Endothelial cell of umbilical vein (primary cell): ENCODE measurements at places on chromosomes 16 and 17. TPM values are rescaled to one million over a fixed set of nuclear protein-coding genes. Genes with fewer than 3 reads are reported as not detected.

GRCh38 chr16:89013111-89013510 is 36.1 kb upstream of the CBFA2T3 start:
- DNase-seq: no peak

- DNase-seq: peak; percentile 2
Observed at GRCh38 chr17:49910094-49910857, 58.7 kb upstream of the DLX4 start.

DNA sequence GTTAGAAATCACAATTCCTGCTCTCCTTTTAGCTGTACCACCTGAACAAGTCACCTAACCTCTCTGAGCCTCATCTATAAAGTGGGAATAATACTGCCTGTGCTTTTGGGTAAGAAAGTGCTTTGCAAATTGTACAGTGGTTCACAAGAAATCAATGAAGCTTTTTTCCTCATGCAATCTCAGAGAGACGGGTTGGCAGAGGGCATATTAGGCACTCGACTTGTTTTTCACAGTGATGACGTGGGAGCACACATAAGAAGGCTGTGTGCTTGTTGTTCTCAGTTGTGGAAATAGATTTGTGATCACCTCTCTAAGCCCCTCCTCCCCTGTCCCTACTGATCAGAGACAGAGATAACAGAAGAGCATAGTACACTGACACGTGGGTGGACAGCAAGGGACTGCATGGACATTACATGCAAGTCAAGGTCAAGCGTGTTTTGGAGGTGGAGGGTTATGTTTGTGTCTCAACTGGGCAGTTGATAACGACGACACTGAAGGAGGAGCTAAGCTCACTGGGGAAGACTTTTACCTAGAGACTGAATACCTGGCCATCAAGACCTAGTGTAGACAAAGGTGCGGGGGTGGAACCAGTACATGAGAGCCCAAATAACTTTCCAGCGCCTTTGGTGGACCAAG is 1.7 kb upstream of the GPT2 start:
- no peak for DNase-seq

DNA sequence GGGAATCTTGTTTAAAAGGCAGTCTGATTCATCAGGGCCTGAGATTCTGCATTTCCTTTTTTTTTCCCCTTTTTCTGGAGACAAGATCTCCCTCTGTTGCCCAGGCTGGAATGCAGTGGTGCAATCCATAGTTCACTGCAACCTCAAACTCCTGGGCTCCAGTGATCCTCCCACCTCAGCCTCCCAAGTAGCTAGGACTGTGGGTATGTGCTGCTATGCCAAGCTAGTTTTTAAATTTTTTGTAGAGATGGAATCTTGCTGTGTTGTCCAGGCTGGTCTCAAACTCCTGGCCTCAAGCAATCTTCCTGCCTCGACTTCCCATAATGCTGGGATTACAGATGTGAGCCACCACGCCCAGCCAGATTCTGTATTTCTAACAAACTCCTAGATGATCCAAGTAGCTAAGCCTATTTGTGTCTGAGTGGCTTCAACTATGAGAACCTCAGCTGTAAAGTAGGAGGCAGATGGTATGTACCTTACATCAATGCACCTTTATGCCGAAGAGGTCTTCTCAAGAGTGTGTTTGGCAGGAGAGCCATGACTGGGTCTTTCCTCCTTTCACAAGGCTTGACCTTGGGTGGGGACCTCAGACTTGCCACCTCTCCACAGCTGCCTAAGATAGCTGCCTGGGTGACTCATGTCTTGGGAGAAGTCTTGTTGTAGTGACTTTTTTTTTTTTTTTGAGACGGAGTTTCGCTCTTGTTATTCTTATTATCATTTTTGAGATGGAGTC is 10.9 kb downstream of the LDAF1 start:
- no peak for DNase-seq

- no peak for DNase-seq
Observed at GRCh38 chr17:74474043-74474792, 7.8 kb downstream of the CD300A start.

- DNase-seq: peak; percentile 77
Observed at GRCh38 chr17:4945176-4945943, 3.0 kb downstream of the PFN1 start.

- no peak for DNase-seq
Observed at GRCh38 chr16:49725651-49726050, 130.3 kb downstream of the ZNF423 start.

DNA sequence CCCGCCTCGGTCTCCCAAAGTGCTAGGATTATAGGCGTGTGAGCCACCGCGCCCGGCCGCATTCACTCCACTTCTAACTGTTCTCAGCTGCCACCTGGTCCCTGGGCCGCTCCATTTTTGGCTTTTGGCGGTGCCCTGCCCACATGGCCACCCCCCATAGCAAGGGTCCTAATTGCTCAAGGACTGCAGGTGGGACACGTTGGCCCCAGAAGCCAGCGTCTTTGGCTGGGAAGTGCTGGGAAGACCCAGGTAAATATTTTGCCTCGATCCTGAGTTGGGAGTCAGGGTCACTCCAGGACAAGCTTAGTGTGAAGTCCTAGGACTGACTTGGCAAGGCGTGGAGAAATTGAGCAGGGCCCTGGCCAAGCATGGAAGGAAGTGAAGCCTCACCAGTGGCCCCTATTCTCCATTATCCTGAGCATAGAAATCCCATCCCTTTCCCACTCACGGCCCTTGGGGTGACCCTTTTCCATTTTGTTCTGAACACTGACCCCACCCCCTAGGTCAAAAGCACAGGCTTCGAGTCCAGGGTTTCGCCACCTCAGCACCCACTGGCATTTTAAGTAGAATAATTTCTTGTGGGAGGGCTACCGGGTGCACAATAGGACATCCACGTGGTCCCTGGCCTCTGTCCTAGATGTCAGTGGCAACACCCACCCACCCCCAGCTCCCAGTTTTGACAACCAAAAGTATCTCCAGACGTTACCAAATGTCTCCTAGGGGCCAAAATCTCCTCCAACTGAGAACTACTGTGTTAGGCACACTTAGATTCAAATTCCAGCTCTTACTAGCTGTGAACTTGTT is 5.9 kb upstream of the WDR81 start:
- DNase-seq: no peak

GRCh38 chr17:76135810-76136188 is 5.2 kb downstream of the FOXJ1 start:
- DNase-seq: no peak

GRCh38 chr17:76262732-76263344 is 2.3 kb upstream of the UBALD2 start:
- DNase-seq: peak; percentile 41

DNA sequence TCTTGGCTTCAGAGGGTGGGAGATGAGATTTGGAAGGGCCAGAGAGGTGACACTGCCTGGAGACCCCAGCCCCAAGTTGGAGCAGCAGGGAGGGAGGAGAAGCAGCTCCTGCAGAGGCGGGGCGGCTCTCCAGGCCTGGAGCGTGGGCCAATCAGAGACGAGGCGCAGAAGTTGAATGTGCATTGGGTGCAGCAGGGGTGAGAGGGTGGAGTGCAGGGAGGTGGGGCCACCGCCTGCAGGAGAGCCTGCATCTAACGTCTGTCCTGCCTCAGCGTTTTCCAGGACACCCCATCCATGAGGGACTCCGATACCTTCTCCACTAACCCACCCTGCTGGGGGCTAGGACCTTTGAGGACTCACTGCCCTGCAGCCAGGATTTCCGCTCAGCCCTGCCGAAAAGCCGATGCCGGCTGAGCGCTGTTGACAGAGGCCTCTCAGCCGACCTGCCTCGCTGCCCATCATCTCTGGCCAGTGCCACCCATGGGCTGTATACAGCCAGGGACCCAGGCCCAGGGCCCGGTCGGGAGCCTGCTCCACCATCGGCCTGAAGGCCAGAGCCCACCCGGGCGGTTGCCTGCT is 146.2 kb downstream of the ENGASE start:
- no peak for DNase-seq

- peak; percentile 59 for DNase-seq
Observed at GRCh38 chr17:76492989-76493501, 8.2 kb downstream of the RHBDF2 start.

GRCh38 chr17:48100160-48100559 is 1.1 kb downstream of the CBX1 start:
- no peak for DNase-seq

DNA sequence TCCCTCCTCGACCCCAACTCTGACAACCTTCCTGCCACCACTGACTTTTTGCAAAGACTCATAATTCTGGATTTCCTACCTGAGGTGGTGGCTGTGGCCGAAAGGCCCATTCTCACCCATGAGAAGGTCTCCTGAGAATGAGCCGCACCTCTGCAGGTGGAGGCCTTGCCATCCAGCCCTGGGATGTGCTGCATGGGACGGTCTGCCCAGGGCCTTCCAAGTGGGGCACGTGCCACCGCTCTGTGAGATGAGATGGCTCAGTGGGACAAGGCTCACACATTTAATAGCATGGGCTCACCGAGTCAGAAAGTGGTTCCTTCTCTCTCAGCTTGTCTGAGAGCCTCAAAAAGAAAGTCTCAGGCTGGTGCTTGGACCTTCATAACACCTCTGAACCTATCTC is 112.8 kb downstream of the AMFR start:
- DNase-seq: no peak

- peak; percentile 62 for DNase-seq
Observed at GRCh38 chr17:48023400-48024148, 14.0 kb downstream of the COPZ2 start.

GRCh38 chr16:35177851-35178250 is 1718.4 kb downstream of the TP53TG3F start:
- DNase-seq: no peak

DNA sequence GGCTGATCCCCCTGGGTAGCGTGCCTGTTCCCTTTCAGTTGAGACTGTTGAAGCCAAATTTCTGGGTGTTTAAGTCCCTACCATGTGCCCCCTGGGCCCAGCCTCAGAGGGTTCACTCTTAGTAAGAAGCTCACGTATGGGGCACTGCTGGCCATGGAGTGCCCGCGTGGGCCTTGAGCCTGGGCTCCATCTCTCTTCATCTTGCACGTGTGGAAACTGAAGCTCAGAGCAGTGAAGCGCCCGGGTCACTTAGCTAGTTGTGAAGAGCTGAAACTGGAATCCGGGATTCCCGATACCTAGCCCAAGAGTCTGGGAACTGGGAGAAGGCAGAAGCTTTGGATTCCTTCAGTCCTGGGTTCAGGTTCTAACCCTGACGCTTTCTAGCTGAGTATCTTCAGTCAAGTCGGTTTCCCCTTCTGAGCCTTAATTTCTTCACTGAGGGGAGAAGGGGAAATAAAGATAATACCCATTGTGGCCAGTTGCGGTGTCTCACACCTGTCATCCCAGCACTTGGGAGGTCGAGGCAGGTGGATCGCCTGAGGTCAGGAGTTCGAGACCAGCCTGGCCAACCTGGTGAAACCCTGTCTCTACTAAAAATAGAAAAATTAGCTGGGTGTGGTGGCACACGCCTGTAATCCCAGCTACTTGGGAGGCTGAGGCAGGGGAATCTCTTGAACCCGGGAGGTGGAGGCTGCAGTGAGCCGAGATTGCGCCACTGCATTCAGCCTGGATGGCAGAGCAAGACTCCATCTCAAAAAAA is 103.9 kb downstream of the OR1D5 start:
- no peak for DNase-seq

GRCh38 chr17:58084317-58084981 is 1.2 kb downstream of the DYNLL2 start:
- DNase-seq: peak; percentile 32

DNA sequence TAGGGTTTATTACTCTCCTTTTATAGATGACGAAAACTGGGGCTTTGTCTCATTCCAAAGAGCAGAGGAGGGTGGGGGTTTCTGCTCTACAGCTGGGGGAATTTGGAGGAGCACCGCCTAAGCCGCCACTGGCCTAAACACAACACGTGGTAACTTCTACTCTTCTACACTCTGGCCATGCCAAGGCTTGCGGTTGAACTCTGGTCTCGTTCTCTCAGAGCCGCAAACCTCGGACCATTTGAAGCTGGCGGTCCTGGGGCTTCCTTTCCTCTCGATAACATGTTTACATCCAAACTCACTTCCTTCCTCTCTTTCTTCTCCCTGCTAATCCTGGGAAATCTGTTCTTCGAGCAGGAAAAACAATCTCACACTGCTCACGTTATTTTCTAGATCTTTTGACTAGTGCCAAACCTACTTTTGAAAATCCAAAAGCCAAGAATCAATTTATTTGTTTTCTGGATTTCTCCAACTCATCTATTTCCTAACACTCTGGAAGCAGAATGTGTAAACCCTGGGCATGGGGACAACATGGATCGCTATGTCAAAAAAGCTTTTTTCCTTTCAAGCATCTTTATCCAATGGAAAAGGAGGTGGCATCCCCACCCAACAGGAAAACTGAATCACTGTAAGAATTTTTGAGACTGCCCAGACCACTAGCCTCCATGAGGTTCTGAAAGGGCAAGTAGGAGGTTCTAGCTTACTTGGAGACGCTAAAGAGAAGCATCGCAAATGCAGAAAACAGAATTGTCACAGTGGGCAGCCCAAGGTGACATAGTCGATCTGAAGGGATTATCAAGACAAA is 13.6 kb upstream of the EEF2K start:
- DNase-seq: peak; percentile 99

GRCh38 chr17:29219378-29220047 is 27.1 kb upstream of the CRYBA1 start:
- peak; percentile 86 for DNase-seq

DNA sequence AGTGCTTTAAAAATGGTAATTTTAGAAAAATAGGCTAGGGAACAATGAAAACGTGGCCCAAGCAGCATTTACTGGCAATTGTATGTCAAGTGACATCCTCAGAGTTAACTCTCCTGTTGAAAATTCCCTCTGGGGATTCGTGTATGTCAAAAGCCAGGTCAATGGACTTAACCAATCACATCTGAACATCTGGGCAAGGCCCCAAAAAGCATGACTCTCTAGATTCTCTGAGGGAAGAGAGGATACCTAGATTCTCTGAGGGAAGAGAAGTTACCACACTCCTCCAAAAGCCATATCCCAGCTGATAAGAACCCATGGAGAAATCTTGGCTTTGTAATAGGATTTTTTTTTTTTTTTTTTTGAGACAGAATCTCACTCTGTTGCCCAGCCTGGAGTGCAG is 23.5 kb downstream of the NFE2L1 start:
- DNase-seq: no peak

GRCh38 chr17:40111221-40112128 is 10.3 kb upstream of the MSL1 start:
- DNase-seq: peak; percentile 97

The TBX21 gene
- polyA plus RNA-seq: not detected in 2 replicates

The PRSS27 gene
- polyA plus RNA-seq: 0.33 and 0.53 TPM in 2 replicates

The SPN gene
- polyA plus RNA-seq: not detected in 2 replicates

The SLC5A10 gene
- polyA plus RNA-seq: not detected in 2 replicates

The KRT31 gene
- polyA plus RNA-seq: not detected in 2 replicates

The EFCAB13 gene
- polyA plus RNA-seq: 0.59 and 0.86 TPM in 2 replicates

The KAT8 gene
- polyA plus RNA-seq: 30.7 and 33.3 TPM in 2 replicates

The BRCA1 gene
- polyA plus RNA-seq: 13.5 and 14.3 TPM in 2 replicates

The ITGAD gene
- polyA plus RNA-seq: not detected in 2 replicates

The CDH8 gene
- polyA plus RNA-seq: not detected in 2 replicates

The SYCE1L gene
- polyA plus RNA-seq: 6.8 and 16.1 TPM in 2 replicates
